Eye (tissue), 1 donor: ENCODE measurements at places on chromosomes 12 and 14.
A peak's percentile ranks its signal among the peaks of the same experiment; 100 is the strongest.

DNA sequence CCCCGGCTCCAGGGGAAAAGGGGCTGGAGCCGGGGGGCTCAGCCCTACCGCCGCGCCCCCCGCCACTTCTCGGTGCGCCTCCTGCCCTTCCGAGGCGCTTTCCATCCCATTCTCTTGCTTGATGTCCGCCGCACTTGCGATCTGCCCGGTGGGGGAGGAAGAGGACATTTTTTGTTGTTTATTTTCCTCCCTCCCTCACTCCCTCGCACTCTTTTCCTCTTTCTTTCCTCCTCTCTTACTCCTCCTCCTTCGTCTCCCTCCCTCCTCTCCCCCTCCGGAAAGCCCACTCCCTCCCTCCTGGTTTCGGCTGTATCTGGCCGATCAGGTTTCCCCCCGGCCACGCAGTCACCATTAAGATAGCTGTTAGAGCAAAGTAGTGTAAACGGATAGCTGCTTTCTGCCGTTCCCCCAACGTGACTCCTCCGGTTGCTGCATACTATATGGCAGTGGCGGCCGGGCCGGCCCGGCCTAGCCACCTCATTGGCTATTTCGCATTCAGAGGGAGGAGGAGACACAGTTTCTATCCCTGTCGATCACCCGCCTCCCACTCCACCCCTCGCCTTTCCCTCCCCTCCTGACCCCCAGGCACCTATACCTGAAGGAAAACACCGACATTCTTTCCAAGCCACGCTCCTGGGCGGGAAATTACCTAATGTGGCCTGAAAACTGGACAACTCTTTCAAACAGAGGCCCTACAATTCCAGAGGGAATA, at the start of gene SIX4:
SIX4 (minus strand) TSS at position 445 of the 712 bp plus-strand sequence; CDS start at position 168, 277 bp downstream.
- DNase-seq = peak; percentile 88

- no peak for DNase-seq
Measured at GRCh38 chr12:29255042-29255441, 106.0 kb downstream of the FAR2 start.

GRCh38 chr12:7916936-7917335, 19.1 kb downstream of the SLC2A3 start:
- no peak for DNase-seq

DNA sequence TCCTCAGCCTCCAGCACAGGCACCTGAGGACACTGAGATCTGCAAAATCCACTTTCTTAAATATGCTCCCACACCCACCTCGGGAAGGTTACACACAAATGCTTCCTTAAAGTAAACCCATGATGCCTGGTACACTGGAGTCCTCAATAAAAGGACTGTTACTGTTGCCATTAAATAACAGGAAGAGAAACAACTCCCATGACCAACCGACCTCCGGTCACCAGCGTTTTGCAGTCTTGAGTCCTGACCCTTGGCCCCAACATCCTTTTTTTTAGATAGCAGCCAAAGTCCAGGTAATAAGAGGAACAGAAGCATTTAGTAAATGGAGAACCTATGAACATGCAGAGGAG, 42.4 kb downstream of the ITPK1 start:
- DNase-seq = no peak

DNA sequence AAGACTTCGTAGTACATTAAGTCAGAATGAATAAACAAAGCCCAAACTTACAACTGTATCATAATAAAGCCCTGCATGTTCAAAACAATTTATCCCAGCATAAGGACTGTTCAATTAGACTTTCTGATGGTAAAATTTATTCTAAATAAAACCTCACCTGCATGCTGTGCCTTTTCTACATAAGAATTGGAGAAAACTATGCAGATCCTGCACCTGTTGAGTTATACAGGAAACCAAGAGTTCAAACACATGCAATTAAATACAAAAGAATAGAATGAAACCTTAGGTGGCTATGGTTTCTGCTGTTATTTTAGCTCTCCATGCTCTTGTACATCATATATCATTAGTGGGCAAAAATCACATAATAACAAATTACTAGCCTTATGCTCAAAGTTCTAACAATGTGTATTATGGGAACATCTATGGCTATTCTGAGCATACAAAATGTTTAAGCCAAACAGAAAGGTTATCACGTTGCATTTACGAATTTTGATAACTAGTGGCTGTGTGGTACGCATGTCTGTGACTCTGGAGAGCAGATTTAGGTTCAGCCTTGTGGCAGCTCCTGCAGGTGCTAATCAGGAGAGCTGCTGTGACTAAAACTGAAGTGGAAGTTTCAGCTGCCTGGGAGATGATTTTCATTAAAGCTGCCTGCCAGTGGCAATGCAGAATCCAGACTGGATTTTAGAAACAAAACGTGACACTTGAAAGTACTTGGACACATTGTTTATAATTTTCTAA, 36.1 kb upstream of the LRFN5 start:
- DNase-seq = no peak

GRCh38 chr14:94584591-94585280, 3.5 kb downstream of the SERPINA5 start:
- no peak for DNase-seq
